Esophagus squamous epithelium (tissue), 5 donors: ENCODE measurements at places on chromosomes 7 and 10.
A peak's percentile ranks its signal among the peaks of the same experiment; 100 is the strongest.

- no peaks in the 10 kb centered on the region for H3K36me3 ChIP-seq
- no peak overlapping the region for H3K4me3 ChIP-seq
- no peaks in the 10 kb centered on the region for H3K4me1 ChIP-seq
- DNase-seq: no peak
- H3K27ac ChIP-seq: no peak overlapping the region
- no peaks in the 10 kb centered on the region for H3K27me3 ChIP-seq
Observed at GRCh38 chr10:127833804-127834203, 58.9 kb downstream of the CLRN3 start.

DNA sequence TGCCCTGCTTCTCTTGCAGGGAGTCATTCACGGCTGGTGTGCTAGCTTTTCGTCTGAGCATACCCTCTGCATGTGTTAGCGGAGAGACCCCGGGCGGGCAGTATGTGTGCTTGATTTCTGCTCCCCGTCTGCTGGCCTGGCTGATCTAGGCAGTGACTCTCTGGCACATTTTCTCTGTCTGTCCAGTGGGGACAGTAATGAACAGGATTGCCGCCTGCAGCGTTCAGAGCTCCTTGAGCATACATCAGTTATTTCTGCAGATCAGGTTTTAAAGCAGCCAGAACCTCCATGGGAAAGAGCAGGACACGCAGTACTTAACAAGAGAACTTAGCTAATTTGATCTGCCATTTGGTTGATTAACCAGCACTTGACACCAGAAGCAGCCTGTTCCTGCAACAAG is 242.5 kb downstream of the CELF2 start:
- H3K4me3 ChIP-seq: no peak overlapping the region
- H3K4me1 ChIP-seq: no peaks in the 10 kb centered on the region
- no peak overlapping the region for H3K27ac ChIP-seq
- no peaks in the 10 kb centered on the region for H3K27me3 ChIP-seq
- H3K36me3 ChIP-seq: no peaks in the 10 kb centered on the region
- DNase-seq: no peak

DNA sequence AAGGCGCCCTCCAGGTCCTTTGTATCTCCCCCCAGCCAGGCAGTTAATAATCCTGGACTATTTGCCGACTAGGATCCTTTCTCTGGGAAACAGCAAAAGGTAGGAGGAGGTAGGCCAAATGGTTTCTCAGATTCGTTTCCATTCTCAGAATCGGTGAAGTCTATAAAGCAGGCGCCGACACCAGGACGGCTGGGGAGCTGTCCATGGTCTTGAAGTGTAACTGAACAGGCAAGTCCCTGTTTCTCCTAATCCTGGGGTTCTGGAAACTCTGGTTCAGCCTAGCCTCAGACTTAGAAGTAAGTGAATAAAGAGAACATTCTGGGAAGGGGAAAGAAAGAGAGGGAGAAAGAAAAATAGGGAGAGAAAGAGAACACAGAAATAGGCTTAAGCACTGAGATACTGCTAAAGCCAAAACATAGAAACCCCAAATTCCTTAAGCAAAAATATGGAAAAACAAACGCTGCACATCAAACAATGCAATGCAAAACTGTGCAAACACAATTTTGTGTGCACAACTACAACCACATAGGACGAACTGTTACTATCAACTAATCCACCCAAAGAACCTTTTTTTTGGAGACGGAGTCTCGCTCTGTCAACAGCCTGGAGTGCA is 11.1 kb upstream of the INA start:
- no peaks in the 10 kb centered on the region for H3K4me1 ChIP-seq
- DNase-seq: no peak

- no peak overlapping the region for H3K27ac ChIP-seq
- no peaks in the 10 kb centered on the region for H3K27me3 ChIP-seq
- H3K36me3 ChIP-seq: no peaks in the 10 kb centered on the region
- H3K4me1 ChIP-seq: peaks cover 17% of the 10 kb centered on the region
- H3K4me3 ChIP-seq: no peak overlapping the region
- no peak for DNase-seq
Observed at GRCh38 chr7:100854146-100854895, 1.8 kb downstream of the SLC12A9 start.

- no peaks in the 10 kb centered on the region for H3K4me1 ChIP-seq
- H3K27me3 ChIP-seq: no peaks in the 10 kb centered on the region
- no peak overlapping the region for H3K27ac ChIP-seq
Observed at GRCh38 chr7:71148098-71148497, 16.2 kb downstream of the GALNT17 start.

DNA sequence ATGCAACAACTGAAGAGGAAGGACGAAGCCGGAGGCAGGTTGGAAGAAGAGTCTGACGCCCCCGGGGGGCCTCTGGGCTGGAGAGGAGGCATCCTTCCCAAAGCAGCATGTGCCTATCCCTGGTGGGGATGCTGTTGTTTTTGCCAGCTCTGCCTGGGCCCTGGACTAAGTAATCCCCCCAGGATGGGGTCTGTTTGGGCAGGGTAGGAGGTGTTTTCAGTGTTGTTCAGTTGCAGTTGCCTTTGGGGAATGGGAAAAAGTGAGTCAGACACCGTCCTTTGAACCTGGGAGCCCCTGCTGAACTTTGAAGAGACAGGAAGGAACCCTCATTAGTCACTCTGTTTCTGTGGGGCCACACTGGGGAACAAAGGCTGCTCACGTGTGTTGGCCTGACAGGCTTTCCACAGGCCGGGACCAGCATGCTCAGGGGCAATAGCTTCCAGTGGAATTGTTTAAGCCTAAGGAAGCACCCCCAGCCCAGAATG is 35.2 kb upstream of the GDF10 start:
- no peak overlapping the region for H3K4me3 ChIP-seq
- H3K27me3 ChIP-seq: no peaks in the 10 kb centered on the region
- DNase-seq: no peak
- no peaks in the 10 kb centered on the region for H3K4me1 ChIP-seq

- DNase-seq: no peak
- peaks cover 84% of the 10 kb centered on the region for H3K4me1 ChIP-seq
- no peaks in the 10 kb centered on the region for H3K27me3 ChIP-seq
- no peaks in the 10 kb centered on the region for H3K36me3 ChIP-seq
- H3K4me3 ChIP-seq: no peak overlapping the region
Observed at GRCh38 chr7:30165590-30165989, 30.8 kb downstream of the MTURN start.

DNA sequence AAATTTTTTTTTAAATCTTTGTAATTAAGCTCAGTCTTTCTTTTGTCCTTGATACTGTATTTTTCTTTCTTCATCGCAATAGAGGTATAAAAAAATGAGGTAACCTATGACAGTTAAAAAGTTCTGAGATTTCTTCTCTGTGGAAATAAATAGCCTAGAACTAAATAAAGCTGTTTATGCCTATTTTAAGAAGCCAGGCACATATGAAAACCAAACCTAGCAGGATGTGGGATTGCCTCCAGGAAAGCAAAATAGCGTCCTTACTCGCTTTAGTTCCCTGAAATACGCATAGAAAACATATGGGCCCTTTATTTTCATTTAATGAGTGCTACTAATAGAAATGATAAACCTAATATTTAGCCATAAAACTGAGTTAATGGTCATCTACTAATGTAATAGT is 6.6 kb downstream of the UBE2D1 start:
- no peaks in the 10 kb centered on the region for H3K36me3 ChIP-seq
- no peak for DNase-seq
- H3K4me1 ChIP-seq: peaks cover 7% of the 10 kb centered on the region
- H3K27ac ChIP-seq: no peak overlapping the region

DNA sequence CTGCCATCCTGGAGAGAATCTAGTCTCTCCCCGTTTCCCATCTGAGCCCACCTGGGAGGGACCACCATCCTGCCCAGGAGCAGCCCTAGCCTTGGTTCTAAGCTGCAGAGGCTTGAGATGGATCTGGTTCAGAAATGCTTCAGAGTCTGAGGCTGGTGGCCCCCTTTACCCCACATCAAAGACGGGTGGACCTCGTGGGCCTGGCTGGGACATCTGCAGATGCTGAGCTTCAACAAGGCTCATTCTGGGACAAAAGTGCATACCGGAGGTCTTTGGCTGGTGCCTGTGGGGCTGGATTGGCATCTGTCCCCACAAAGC is 4.9 kb upstream of the IRF5 start:
- no peaks in the 10 kb centered on the region for H3K27me3 ChIP-seq
- no peak overlapping the region for H3K27ac ChIP-seq
- no peaks in the 10 kb centered on the region for H3K4me1 ChIP-seq
- DNase-seq: no peak

DNA sequence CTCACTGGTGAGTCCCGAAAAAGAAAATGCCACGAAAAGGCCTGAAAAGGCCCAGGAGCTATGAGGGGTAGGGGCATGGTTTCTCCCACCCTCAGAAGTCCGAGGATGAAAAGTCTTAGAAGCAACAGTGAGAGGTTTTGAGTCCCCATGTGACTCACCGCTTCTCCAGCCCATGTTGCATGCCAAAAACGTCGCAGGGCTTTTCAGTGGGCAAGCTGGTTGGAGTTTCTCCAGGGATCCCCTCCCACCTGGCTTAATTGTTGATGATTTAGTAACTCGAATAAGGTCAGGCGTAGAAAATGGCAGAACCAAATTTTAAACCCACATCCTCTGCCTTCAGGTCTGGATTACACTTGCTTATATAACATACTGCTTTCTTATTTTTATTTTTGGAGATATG is 96.3 kb upstream of the ARMC3 start:
- H3K36me3 ChIP-seq: no peaks in the 10 kb centered on the region
- no peak for DNase-seq
- no peak overlapping the region for H3K27ac ChIP-seq
- no peaks in the 10 kb centered on the region for H3K4me1 ChIP-seq
- H3K4me3 ChIP-seq: no peak overlapping the region
- no peaks in the 10 kb centered on the region for H3K27me3 ChIP-seq

- no peak for DNase-seq
- H3K27ac ChIP-seq: no peak overlapping the region
- no peaks in the 10 kb centered on the region for H3K4me1 ChIP-seq
- H3K27me3 ChIP-seq: peaks cover 10% of the 10 kb centered on the region
Observed at GRCh38 chr10:8405596-8405995, 351.1 kb downstream of the GATA3 start.

DNA sequence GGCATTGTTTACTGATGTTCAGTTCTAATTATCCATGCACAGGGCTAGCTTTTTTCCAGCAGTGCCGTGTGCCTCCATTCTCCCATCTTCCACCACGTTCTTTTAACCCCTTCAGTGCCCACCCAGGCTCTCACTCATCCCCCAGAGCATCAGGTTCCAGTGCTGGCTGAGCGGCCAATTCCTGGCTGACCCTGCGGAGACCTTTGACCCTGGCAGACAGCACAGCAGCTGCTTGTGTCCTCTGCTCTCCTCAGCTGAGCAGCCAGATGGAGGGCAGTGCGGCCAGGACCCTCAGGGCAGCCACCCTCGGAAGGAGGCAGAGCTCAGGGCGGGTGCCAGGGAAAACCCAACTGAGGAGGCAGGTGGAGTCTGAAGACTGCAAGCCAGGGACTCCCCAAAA is 48.4 kb downstream of the ZNF503 start:
- H3K36me3 ChIP-seq: no peaks in the 10 kb centered on the region
- H3K27ac ChIP-seq: no peak overlapping the region
- no peaks in the 10 kb centered on the region for H3K27me3 ChIP-seq
- no peak overlapping the region for H3K4me3 ChIP-seq

DNA sequence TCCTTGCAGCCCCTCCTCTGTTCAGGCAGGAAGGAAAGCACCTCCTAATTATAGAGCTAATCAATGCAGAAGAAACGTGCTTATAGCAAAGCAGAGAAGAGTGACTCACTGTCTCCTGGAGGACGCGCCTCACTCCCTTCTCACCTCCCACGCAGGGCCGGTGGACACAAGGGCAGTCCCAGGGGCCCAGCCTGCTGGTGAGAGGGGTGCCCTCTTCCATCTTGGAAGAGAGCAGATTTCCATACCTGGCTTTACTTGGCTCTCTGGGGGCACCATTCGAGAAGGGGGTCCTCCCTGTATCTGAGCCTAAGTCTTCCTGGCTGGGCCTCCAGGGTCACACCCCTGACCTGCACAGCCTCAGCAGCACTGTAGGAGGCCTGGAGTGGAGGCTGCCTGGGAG is 55.8 kb downstream of the RASGEF1A start:
- H3K4me1 ChIP-seq: no peaks in the 10 kb centered on the region
- no peak overlapping the region for H3K4me3 ChIP-seq

DNA sequence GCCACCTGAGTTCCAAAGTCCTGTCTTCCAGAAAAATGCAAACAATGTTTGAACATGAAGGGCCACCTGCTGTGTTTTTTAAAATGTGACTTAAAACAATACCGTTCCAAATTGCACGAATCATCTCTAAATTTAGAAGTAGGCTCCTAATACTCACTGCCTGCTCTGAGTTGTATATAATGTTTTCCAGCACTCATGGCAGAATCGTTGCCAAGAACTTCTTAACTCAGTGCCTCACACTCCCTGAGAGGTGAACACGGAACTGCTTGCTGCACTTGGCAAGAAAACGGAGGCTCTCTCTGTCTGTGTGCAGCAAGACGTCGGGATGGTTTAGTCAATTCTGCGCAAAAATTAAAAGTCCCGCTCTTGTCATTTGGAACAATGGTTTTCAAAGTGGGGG is 757.3 kb upstream of the AUTS2 start:
- H3K27me3 ChIP-seq: no peaks in the 10 kb centered on the region
- DNase-seq: no peak
- H3K27ac ChIP-seq: no peak overlapping the region
- H3K36me3 ChIP-seq: no peaks in the 10 kb centered on the region

GRCh38 chr7:131268906-131269305 is 58.8 kb upstream of the MKLN1 start:
- H3K4me3 ChIP-seq: no peak overlapping the region
- peaks cover 10% of the 10 kb centered on the region for H3K4me1 ChIP-seq

GRCh38 chr7:946256-946996 is 8.1 kb downstream of the ADAP1 start:
- H3K4me3 ChIP-seq: peak overlapping the region; percentile 32
- H3K36me3 ChIP-seq: no peaks in the 10 kb centered on the region
- no peak for DNase-seq
- peak overlapping the region; percentile 77 for H3K27ac ChIP-seq

DNA sequence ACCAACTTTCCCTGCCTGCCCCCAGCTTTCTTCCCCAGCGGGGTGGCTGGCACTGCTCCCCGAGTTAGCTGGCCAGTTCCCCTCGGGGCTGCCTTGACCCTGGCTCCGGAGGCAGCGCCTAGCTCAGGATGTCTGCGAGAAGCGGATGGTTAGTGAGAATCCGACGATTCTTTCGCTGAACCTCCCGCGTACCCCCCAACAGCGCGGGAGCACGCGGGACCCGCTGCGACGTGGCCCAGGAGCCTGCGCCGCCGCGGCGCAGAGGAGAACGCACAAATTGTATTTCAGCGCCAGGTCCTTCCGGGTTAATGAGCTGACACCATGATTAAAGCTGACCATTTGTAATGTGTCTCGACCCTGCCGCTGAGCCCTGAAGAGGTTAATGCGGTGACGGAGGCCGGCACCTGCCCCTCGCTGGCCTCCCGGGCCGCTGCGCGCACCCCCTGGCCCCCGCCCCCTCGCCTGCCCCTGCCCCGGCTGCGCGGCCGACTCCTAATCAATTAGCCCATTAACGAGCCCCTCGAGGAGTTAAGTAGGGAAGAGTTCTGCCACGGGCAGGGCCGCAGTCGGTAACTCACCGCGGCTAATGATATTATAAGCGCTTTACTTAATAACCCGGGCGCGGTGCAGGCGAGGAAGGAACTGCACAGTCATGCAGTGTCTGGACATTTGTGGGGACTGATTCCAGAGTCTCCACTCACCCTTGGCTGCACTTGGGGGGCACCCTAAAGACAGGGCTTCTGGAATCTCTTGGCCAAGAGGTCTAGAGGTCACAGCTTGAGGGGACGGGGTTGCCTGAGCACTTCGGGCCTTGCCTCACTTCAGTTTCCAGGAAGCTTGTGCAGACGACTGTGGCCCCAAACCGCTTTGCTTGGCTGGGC is 1.7 kb upstream of the HMX2 start:
- peaks cover 100% of the 10 kb centered on the region for H3K27me3 ChIP-seq
- H3K36me3 ChIP-seq: no peaks in the 10 kb centered on the region
- no peak for DNase-seq
